ENCODE measurements at places on chromosomes 16 and 17. TPM values are rescaled to one million over a fixed set of nuclear protein-coding genes. Genes with fewer than 3 reads are reported as not detected.

- no peak for DNase-seq
These were observed 436.5 kb downstream of the HAPSTR1 start for GRCh38 chr16:9527976-9528375.

Gene ZSCAN10
- not detected for polyA plus RNA-seq

- DNase-seq, result peak; percentile 42
These were observed at the start of gene PSMB10 for GRCh38 chr16:67936124-67936879. Gene PSMB10, minus strand, starts transcription at chr16:67936850. Its CDS starts 101 bp downstream, at chr16:67936749.

GRCh38 chr16:14202697-14203096 lies 131.6 kb downstream of the MRTFB start:
- peak; percentile 15 for DNase-seq

DNA sequence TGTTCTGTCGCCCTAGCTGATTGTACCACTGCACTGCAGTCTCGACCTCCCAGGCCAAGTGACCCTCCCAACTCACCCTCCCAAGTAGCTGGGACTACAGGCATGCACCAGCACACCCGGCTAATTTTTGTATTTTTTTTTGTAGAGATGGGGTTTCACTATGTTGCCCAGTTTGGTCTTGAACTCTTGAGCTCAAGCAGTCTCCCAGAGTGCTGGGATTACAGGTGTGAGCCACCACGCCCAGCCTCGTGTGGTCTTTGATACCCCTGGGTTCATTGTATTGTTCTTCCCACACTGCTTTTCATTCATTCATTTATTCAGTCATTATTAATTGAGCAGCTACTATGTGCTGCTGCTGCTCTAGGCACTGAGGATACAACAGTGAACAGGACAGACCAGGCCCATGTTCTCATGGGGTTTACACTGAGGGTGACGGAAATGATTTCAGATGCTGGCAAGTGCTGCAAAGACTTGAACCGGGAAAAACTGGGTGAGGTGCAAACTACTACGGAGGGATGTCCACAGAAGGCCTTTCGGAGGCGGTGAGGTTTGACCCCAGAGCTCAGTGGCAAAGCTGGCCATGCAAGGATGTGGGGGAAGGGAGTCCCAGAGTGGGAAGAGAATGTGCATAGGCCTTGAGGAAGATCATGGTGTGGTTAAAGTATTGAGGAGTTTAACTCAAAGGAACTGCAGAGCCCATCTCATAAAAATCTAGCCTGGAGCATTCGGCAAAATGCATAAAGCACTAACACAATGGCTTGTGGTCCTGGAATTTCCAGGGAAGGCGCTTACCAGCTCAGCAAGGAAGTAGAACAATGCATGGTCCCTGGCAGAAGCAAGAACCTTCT lies 10.9 kb downstream of the ABCC1 start:
- no peak for DNase-seq

Gene ZNF469
- polyA plus RNA-seq, result 2.7 TPM

DNA sequence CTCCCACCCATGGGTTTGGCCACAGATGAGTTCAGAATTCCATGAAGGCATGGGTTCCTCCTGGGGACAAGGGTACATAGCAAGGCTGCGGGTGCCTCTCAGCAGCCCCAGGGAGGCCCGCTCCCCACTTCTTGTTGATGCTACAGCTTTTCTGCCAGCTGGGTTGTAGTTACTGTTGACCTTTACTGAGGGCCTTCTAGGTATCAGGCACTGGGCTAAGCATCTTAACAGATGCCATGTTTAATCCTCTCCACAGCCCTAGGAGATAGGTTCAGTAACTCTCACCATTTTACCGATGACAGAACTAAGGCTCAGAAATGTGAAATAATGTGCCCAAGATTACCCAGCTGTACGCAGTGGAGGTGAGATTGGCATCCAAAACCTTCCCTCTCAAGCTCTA lies 54.3 kb upstream of the DLX4 start:
- no peak for DNase-seq

DNA sequence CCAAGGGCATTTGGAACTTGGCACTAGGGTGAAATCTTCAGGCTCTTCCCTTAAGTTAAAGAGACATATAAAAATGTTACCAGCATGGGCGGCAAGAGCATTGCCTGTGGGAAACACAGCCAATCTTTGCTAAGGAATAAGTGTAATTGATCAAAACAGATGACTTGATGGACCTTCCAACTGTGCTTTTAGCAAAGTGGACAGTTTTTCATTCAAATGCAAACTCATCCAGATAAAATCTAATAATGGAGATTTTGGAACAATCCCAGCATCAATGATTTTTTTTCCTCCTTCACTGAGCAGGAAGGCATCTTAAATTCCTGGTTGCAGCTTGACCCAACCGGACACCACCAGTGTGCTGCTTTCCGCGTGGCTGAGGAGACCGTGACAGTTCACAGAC lies 42.9 kb upstream of the BHLHA9 start:
- DNase-seq, result no peak

GRCh38 chr17:1485423-1486376 lies 6.8 kb downstream of the MYO1C start:
- peak; percentile 62 for DNase-seq

DNA sequence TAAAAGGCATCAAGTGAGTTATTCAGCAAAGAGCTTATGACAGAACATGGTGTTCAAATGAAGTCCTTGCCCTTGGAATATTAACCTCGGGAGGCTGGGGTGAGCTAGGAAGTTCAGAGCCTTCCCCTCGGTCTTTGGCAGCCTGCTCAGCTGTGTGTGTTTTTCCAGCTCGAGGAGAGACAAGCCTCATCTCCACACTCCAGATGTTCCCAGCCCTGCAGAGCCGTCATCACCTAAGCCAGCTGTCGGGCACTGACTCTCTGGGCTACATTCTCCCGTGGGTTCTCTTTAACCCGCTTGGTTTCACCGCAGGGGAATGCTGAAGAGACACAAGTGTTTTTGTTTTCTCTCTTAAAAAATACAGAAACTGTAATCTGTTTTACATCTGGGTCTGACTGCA lies 47.1 kb downstream of the IRX3 start:
- DNase-seq, result no peak

- DNase-seq, result peak; percentile 43
These were observed 238.8 kb upstream of the CDH5 start for GRCh38 chr16:66127459-66128370.

Gene TEX14
- 1.6 TPM for polyA plus RNA-seq

DNA sequence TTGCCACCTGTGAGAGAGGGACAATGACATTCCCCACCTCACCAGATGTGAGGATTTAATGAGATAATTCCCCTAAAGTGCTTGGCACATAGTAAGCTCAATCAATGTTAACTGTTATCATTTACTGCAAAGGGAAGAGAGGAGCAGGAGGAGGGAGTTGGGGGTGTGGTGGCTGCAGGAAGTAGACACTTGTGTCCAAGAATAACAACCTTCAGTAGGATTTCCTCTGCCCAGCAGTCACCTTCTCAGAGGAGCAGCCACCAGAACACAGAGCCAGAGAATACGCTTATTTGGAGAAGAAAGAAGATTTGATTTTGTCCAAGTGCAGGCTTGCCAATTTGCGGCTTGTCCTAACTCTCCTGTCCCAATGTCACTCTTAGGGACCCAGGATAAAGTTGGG lies 10.2 kb downstream of the CBX4 start:
- no peak for DNase-seq

- DNase-seq, result peak; percentile 63
These were observed 487 bp downstream of the CREBBP start for GRCh38 chr16:3879887-3880564.

GRCh38 chr16:85303354-85303883 lies 191.1 kb upstream of the CIBAR2 start:
- DNase-seq, result peak; percentile 93

Gene PPL
- polyA plus RNA-seq, result 34.4 TPM

DNA sequence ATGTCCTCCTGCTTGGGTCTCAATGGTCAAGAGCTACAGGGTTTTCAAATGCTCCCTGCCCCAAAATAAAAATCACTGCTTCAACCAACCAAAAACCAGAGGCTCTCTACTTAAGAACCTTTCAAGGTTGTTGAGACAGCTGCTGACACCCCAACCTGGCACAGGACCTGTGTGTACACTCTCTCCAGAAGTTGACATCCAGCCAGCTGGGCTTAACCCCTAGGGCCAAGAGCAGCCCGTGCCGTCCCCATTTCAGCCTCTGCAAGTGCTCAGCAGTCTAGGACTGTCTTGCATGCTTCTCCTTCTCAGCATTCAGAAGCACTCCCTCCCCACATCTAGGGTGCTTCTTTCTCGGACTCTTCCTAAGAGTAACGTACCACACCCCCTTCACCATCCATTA lies 59.0 kb upstream of the TRAP1 start:
- peak; percentile 82 for DNase-seq

Gene DNAH9
- 12.0 TPM for polyA plus RNA-seq

Measured in left lung (tissue), 14 donors.